Progenitor cell of endocrine pancreas (in vitro differentiated cells): ENCODE measurements at places on chromosomes 5 and 9. TPM values are rescaled to one million over a fixed set of nuclear protein-coding genes. Genes with fewer than 3 reads are reported as not detected.
A peak's percentile ranks its signal among the peaks of the same experiment; 100 is the strongest.

Gene ENC1
- total RNA-seq: 71.7 and 78.7 TPM in 2 replicates

Gene FOXD4L5
- 0.24 and 0.29 TPM in 2 replicates for total RNA-seq

Gene SLC4A9
- total RNA-seq: 0.31 and 0.58 TPM in 2 replicates

Gene RLN2
- 4.0 and 4.4 TPM in 2 replicates for total RNA-seq

- DNase-seq: peak; percentile 25
These were observed 17.6 kb upstream of the UBE2D2 start for GRCh38 chr5:139543423-139543991.

DNA sequence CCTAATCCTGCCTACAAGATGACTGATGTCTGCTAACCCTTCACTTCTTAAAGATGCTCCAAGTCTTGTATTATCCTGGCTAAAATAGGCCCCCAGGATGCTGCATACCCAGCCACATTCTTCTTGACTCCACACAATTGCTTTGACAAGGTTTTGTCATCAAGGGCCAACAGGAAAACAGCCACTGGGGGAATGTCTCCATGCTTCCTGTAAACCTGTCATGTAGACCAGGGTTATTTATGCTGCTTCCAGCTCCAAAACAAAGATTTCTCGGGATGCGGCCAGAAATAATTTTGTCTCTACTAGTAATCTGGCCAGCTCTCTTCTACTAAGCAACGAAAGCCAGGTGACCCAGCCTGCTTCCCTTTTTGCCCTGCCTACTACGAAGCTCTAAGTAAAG lies 53.8 kb downstream of the SHB start:
- no peak for DNase-seq

DNA sequence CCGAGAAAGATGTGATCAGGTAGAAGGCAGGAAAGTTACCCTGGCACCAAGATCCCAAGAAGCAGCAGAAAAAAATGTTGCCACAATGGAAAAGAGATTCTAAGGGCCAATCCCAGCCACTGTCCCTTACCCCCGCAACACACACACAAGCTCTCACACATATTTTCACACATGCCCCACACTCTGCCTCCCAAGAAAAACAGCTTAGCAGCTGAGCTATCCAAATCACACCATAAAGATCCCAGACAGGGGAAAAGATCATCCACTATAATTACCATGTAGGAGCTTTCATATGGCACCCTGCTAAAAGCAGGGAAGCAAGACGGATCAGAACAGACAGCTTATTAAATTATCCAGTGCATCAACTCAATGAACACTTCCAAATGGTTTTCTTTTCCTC lies 143.4 kb downstream of the FAM114A2 start:
- DNase-seq: no peak

- no peak for DNase-seq
These were observed 6.3 kb downstream of the EXD3 start for GRCh38 chr9:137416563-137417151.

GRCh38 chr9:81083854-81084512 lies 605.4 kb downstream of the TLE1 start:
- no peak for DNase-seq

DNA sequence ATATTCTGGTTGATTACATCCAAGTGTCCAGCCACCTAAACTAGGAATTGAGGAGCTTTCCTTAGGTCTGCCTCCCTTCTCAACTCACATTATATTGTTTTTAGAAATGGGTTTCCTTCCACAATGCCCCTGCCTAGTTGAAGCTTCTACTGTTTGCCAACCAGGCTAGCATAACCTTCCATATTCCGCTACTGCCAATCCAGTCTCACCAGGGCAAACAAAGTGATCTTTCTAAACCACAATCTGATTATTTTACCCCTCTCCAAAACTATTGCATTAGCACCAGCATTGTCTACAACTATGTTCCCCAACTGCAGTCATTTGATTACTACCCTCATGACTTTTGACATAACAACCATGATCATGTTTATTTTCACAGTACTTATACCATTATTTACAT lies 115.8 kb upstream of the RASEF start:
- no peak for DNase-seq
